Spleen (tissue), 13 donors: ENCODE measurements at places on chromosomes 3 and 15. TPM values are rescaled to one million over a fixed set of nuclear protein-coding genes. Genes with fewer than 3 reads are reported as not detected.

DNA sequence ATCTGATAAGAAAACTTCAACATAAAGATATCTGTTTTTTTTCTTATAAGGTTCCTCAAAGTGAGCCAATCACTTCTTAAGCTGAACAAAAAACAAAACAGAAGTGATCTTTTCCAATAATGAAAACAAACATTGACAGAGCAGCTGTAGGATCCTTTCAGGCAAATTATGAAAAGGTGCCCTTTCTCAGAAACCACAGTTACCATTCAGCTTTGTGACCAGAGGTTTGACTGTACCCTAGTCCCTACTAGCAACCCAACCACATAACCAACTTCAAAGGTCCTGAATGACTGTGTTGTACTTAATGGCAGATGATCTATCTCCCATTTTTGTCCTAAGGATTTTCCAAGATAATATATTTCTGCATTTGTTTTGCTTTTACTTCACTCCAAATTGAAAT lies 39.4 kb upstream of the CCR2 start:
- no peak for DNase-seq

DNA sequence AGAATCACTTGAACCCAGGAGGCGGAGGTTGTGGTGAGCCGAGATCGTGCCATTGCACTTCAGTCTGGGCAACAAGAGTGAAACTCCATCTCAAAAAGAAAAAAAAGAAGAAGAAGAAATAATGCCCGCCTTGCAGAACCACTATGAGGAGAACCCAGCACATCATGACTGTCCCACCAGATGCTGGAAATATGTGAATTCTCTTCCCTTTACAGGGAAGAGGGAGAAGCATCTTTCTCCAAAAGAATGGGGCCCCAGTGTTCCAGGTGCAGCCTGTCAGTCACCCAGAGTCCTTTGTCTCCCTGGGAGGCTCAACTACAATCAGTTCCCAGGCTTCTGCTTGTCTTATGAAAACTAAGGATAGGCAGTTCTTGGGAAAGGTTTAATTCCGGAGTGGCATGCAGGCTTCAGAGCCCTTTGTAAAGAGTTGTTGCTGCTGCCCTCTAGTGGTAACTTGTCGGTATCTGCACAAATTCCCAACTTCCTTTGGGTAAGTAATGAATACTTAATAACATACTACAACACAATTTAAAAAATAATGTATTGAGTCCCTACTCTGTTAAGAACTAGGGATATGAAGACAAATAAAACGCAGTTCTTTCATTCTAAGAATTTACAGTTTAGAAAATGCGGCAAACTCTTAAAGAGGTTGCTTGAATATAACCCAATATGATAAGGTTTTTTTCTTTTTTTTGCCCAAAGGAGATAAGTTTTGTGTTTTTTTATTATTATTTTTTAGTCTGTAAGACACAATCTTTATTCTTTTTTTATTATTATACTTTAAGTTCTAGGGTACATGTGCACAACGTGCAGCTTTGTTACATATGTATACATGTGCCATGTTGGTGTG lies 18.6 kb upstream of the TICRR start:
- no peak for DNase-seq

- DNase-seq = no peak
Observed at GRCh38 chr3:152658977-152659720, 175.8 kb upstream of the P2RY1 start.

GRCh38 chr15:34942363-34942762 lies 27.2 kb downstream of the AQR start:
- DNase-seq = no peak

GOLGA8G gene
- total RNA-seq = not detected

GASK1A gene
- 1.4 TPM for total RNA-seq

DNA sequence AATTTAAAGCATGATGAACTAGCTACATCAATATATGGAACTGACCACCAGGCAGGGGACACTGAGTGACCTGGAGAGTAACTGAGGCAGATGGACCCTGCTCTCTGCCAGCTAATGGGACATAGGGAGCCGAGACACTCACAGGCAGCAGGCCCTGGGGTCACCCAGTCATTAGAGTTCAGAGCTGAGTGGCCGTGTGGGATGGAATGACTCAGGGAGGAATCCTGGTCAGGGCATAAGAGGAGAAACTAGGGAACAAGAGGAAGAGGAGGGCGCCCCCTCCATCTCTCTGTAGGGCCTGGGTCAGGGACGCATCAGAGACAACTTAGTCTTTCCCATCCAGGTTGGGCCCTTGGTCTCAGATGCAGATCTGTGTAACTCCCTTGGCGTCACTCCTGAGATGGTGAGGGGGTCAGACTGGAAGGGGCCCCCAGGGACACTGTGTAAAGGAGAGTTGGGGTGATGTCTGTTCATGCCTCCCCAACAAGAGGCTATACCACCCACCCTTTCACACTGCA lies 39.8 kb downstream of the CCDC12 start:
- peak; percentile 58 for DNase-seq

DNA sequence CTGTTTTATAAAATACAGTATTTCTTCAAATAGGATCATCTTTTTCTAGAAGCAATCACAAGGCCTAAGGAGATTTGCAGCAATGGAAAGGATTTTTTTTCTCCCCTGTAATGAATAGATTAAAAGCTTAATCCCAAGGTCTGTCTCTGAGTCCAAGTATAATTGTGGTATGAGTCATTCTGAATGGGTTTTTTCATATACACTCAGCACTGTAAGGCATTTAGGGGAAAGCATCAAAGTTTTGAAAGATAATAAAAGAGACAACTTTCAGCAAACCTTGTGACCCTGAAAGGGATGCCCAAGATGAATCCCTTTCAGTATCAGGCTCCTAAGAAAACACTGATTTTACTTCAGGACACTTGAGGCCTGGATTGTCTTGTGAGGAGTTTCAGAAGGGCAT lies 23.3 kb upstream of the LARS2 start:
- no peak for DNase-seq

DNA sequence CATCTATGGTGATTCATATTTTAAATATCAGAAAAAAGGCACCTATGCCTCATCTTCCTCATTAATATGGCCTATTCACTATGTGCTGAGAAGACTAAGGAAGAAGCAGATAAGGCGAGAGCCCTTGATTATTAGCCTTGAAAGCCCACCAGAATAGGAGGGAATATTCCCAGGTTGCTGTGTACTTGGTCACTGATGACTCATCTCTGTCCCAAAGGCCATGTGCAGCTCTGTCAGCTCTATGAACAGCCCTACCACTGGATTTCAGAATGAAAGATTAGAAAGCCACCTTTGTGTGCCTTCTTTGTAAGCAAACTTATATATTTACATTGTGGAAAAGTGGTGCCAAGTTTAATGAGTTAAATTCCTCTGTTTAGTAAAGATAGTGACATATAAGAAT lies 211.5 kb downstream of the NFKBIZ start:
- DNase-seq = no peak

CLDN1 gene
- total RNA-seq = 0.26 TPM

DNA sequence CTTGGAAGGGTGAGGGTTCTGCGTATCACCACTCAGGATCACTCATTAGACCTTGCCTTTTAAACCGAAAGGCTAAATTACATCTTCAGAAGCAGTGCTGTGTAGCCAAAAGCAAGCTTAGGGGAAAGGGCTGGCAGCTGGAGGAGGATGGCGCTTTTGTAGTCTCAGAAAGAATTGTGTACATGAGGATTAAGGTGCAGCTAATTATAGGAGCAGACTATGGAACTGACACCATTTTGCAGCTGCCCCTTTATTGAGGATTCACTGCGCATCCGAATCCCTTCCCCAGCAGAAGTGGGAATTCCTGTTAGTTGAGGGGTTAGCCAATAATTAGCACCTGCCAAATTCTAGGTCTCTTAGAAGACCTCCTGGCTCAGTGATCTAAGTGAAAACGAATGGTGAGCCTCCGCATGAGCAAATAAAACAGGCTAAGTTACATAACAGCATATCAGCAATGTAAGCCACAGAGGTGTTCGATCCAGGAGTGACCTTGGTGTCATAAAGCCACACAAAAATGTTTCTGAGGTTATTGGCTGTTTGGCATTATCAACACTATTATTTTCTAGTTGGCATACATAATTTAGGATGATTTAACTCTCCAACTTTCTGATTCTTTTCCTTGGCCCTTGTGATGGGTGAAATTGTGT lies 42.6 kb upstream of the SEMA6D start:
- no peak for DNase-seq

GRCh38 chr3:77254967-77255831 lies 215.3 kb downstream of the ROBO2 start:
- no peak for DNase-seq

LIPH gene
- total RNA-seq = 3.1 TPM
